ENCODE measurements at places on chromosomes 7 and 10.
A peak's percentile ranks its signal among the peaks of the same experiment; 100 is the strongest.

GRCh38 chr7:51366930-51367613 lies 50.5 kb upstream of the COBL start:
- DNase-seq, result peak; percentile 60

GRCh38 chr7:116331020-116331419 lies 120.7 kb downstream of the TES start:
- no peak for DNase-seq

DNA sequence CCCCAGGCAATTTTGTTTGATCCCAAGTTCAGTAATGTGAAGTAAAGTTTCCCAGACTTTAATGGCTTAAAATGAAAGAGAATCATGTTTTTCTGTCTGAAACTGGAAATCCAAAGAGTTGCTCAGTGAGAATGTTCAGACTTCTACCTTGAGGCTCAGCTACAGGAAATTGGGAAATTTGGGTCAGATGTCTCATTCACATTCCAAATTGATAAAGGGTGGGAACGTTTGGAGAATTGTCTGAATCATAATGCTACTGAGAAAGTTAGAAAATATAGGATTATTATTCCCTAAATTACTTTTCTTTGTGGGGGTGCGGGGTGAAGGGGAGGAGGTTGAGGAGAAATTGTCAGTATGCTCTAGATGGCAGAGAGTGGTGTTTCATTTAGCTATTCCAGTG lies 773.9 kb downstream of the LRMDA start:
- no peak for DNase-seq

DNA sequence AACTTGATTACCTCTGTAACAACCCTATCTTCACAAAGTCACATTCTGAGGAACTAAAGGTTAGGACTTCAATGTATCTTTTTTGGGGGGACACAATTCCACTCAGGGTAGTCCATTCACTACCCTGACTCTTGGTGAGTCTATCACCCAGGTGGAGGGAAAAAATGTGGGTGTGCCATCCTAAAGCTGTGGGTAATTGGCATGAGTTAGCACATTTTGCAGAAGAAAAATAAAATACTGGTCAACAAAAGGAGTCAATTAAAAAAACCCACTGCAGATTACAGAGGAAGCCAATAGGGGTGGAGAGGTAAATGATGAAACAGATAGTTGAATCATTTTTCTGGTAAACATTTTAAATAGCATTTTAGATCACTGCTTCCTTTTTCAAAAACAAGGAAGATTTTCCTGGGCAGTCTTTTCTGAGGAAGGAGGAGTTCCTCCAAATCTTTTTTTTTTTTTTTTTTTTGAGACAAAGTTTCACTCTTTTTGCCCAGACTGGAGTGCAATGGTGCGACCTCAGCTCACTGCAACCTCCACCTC lies 5.1 kb upstream of the BLVRA start:
- no peak for DNase-seq

DNA sequence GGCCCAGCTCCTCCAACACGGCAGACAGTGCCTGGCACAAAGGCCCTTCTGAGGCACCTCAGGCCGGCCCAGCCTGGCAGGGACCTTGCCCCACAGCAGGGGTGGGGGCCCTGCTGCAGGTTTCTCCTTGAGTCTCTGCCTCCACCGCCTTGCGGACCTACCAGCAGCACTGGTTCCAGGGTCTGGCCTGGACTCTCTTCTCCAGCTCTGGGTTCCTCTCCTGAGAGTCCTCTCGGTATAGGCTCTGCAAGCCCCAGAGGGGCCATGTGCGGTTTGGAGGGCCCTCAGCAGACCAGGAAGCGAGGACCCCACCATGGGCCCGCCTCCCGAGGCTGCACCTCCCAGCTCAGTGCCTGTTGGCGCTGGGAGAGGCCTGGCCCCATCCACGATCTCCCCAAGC lies 38.1 kb upstream of the ADGRA1 start:
- DNase-seq, result no peak

GRCh38 chr7:128974241-128974934 lies 36.7 kb downstream of the IRF5 start:
- DNase-seq, result no peak

DNA sequence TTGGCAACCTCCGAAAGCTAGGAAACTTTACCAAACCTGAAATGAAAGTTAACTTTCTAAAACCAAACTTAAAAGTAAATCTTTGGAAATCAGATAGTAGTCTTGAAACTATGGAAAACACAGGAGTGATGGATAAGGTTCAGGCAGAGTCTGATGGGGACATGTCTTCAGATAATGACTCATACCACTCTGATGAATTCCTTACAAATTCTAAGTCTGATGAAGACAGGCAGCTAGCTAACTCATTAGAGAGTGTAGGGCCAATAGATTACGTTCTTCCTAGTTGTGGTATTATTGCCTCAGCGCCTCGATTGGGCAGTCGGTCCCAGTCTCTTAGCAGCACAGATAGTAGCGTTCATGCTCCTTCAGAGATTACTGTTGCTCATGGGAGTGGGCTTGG lies 45.9 kb downstream of the MCMBP start:
- no peak for DNase-seq

DNA sequence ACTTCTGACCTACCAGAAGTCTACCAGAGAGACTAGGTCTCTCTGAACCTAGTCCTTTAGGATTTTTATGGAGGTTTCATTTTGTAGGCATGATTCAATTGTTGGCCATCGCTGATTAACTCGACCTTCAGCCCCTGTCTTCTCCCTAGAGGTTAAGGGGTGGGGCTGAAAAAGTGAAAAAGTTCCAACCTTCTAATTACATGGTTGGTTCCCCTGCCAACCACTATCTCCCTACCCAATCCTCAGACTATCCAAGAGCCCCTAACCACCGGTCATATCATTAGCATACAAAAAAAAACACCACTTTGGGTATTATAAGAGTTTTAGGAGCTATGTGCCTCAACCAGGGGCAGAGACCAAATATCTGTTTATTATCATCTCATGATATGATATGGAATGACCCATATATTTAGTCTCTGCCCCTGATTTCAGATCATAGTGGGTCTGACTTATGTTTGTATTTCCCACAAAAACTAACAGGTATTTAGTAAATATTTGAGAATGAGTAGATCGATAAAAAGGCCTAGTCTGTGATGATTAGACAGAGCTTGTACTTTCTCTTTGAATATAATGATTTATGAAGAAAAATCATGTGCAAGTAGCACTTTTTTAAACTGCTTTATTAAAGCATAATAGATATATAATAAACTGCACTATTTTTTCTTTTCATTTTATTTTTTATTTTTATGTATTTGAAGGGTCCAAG lies 35.8 kb downstream of the DNAJC9 start:
- no peak for DNase-seq

DNA sequence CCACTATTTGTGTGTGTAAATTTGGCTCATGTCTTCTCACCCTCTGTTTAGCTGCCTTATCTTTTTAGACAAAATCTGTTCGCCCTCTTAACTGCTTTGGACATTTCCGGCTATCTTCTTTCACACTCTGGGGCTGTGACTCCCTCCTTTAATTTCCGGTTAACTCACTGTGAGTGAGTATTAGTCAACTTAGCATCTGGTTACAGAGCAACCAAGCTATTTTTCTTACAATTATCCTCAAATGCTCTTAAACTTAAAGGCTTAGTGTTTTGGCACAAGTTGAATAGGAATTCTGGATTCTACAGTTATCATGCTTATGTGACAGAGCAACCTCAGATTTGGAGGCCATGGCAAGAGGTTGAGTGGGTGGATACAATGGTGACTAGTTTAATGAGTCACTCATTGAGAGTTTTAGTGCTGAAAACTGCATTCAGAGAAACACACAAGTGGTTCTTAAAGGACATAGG lies 177.6 kb upstream of the SEMA3A start:
- DNase-seq, result no peak

DNA sequence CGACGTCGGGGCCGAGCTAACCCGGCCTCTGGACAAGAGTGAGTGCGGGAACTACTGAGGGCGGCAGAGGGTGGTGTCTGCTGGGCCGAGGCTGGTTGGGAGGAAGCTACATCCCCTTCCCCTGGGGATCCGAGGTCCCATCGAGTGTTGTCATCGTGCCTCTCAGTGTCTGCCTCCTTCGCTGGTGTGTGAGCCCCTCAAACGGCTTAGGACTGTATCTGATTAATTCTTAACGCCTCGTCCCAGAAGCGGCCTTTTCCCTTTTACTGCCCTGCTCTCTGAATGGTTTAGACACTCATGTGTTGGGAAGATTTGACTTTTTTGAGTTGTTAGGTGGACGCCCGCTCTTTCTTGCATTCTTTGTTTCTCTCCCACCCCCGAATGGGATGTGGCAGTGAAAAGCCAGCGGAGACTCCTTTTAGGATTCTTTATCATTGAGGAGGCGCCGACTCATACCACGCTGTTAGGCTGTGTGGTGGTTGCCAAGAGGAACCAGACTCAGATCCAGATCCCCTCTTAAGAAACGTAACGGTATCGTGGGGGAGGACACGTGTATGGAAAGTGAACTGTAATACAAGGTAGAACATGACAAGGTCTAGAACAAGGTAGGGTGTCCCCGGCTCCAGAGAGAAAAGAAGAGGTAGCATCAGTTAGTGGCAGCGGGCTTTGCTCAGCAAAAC lies 631 bp downstream of the SUPV3L1 start:
- peak; percentile 14 for DNase-seq

DNA sequence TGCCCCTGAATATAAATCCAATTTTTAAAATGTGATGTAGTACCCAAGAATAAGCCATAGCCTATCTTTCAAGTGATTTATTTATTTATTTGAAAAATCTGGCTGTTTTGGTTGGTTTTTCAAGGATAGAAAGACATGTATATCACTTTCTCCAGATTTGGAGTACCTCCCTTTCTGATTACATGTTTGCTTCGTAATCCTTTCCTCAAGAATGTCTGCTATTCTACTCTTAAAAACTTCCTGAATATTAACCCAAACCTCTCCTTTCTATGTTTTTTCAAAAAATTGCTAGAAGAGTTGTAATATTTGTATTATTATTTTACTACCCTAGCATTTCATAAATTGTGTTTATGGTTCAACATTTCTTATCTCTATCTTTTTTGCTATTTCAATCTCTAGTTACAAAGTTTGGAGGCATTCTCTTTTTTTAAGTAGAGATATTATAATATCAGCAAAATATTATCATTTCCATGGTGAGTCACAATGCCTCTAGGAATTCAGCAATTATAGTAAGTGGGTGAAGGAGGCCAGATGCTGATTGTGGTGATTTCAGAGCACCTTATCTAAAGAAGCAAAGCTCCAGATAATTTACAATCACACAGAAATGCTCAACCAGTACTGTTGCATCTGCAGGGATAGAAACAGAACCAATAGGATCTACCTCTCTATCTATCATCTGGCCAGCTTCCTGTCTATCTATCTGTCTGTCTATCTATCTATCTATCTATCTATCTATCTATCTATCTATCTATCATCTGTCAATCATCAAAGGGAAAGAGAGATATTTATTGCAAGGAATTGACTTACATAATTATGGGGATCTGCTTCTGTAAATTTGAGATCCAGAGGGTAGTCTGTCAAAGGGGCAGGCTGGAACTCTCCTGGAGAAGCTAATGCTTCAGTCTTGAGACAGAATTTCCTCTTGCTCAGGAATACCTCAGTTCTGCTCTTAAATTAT lies 412.5 kb upstream of the SEMA3C start:
- no peak for DNase-seq

DNA sequence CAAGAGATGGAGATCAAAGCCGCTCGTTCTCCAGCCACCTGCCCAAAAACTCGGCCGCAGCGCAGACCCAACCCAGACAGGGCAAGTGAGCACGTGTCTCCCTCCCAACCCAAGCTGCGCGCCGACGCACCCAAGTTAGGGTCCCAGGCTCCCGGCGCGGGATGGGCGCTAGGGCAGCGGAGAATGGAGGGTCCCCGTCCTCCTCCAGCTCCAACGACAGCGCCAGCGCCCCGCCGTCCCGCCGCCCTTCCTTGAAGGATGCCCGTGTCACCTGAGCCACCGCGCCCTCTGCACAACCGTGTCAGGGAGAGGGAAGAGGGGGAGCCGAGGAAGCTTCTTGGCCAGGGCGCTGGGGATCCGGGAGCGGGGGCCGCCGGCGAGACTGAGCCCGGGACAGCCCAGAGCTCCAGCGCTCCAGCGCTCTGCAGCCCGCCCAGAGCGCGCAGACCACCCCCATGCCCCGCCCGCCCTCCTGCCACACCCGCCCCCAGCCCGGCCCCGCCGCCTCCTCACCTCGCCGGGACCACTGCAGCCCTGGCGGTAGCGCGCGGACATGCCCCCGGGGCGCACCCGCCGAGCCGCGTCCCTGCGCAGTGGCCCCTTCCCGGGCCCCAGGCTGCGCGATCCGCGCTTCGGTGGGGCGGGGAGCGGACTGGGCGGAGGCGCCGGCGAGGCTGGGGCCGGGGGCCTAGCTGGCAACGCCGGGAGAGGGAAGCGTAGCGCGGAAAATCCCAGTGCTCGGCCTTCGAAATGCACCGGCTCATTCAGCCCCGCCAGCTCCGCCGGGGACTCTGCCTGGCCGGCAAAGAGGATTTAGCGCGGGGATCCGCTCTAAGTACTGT lies at the start of gene SLC16A12:
Gene SLC16A12 (minus strand): TSS at position 424 of the 842 bp plus-strand sequence. CDS start 73,016 bp downstream, outside the sequence.
- no peak for DNase-seq

DNA sequence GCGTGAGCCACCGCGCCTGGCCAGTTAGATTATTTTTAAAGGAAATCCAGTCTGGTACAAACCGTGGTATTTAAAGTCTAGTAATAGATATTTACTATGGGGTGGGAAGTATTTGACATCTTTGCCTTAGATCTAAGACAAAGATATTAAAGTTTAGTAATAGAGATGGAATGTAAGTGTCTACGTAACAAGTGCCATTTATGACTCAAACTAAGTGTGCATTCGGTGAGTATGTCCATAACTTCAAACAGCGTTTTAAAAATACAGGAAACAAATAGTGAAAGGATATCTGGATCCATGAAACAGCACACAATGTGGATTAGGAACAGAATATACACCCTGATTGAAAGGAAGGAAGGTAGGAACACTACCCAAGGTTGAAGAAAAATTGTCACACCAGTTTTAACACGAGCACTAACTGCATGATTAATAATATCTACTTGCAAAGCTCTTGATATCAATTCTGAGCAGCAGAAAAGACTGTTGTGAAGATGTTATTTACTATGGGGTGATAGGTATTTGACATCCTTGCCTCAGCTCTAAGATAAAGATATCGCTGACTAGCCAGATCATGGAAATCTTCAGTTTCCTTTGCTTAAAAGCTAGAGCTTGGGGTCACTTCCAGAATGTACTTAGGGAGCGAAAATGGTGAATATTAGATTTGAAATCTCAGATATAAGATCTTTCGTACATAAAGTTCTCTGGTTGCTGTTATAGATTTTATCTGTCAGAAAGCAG lies 48.7 kb downstream of the EPC1 start:
- no peak for DNase-seq

GRCh38 chr7:107582875-107583274 lies 2.8 kb downstream of the BCAP29 start:
- no peak for DNase-seq
